Erythroblast (primary cell): ENCODE measurements at places on chromosomes 2 and 18.

DNA sequence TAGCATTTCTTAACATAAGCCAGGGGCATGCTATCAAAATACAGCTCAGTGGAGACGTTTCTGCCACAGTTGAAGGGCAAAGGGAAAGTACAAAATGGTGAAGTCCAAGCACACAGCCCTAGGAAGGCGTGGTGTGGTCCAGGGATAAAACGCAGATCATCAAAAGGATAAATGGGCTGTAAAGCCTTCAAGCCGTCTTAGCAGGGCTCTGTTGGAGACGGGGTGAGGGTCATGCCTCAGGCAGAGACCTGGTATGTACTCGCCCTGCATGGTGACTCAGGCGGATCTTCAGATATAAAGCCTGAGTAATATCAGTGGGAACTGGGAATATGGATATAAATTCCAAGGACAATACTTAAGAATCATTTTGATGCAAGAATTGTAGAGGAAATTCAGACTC lies 61.2 kb downstream of the NGEF start:
- no peak for DNase-seq

DNA sequence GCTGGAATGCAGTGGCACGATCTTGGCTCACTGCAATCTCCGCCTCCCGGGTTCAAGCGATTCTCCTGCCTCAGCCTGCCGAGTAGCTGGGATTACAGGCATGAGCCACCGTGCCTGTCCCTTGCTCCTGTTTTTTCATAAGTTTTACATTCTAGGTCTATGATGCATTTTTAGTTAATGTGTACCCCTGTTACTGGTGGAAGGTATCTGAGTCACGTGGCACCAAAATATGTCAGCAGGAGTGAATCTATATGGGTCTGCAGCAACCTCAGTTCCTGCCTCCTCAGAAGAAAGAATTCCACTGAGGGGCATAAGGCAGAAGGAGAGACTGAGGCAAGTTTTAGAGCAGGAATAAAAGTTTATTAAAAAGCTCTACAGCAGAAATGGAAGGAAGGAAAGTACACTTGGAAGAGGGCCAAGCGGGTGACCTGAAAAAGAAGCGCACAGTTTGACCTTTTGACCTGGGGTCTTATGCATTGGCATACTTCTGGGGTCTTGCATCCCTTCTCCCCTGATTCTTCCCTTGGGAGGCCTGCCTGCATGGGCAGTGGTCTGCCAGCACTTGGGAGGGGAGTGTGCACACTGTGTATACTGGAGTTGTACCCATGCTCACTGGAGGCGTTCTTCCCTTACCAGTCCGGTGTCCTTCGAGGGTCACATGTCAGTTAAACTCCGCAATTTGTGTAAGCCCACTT lies 1.1 kb upstream of the MFSD2B start:
- no peak for DNase-seq

DNA sequence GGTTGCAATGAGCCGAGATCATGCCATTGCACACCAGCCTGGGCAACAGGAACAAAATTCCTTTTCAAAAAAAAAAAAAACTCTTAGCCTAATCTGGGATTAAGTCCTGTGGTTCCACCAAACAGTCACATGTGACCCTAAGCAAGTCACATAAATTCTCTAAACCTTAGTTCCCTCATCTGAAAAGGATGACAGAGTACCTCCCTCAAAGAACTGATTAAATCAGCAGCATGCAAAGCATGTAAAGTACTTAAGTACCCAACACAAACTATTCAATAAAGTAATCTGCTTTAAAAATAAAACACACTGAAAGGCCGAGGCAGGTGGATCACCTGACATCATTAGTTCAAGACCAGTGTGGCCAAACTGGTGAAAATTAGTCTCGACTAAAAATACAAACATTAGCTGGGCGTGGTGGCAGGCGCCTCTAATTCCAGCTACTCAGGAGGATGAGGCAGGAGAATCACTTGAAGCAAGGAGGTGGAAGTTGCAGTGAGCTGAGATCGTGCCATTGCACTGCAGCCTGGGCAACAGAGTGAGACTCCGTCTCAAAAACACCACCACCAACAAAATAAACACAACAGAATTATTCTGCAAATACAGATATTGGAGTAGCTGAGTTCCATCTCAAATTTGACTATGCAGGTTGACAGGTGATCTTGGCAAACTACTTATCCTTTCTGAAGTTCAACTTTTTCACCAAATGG lies 7.0 kb downstream of the USP34 start:
- DNase-seq, result no peak

DNA sequence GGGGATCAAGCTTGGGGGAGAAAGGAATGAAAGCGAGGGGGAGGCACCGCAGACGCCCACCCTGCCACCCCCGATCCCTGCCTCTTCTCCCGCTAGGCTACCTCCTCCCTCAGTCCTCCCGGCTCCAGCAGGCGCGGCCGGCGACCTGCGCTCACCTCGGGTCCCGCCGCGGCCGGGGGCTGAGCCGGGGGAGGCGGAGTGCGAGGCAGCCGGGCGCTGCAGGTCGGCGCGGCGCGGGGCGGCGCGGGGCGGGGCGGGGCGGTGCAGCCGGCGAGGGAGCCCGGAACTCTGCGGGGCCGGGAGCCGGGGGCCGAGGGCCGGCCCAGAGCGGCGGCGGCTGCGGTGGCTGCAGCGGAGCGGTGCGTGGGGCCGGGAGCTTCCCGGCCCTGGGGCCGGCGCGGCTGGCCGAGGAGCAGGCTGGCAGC lies 477 bp downstream of the ACVR1 start:
- peak; percentile 64 for DNase-seq

DNA sequence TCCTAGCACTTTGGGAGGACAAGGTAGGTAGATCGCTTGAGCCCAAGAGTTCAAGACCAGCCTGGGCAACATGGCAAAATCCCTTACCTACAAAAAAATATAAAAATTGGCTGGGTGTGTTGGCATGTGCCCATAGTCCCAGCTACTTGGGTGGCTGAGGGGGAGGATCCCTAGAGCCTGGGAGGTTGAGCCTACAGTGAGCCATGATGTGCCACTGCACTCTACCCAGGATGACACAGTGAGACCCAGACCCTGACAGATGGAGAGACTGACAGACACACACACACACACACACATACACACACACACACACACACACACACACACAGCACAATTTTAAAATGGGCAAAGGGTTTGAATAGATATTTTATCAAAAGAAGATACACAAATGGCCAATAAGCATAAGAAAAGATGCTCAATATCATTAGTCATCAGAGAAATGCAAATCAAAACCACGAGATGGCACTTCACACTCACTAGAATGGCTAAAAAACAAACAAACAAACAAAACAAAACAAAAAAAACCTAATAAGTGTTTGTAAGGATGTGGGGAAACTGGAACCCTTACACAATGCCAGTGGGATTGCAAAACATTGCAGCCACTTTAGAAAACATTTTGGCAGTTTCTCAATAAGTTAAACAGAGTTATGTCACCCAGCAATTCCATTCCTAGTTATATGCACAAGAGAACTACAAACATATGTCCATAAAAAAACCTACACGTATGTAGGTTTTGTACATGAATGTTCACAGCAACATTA lies 42.3 kb downstream of the BAZ2B start:
- no peak for DNase-seq
